Activated CD8-positive, alpha-beta memory T cell treated with anti-CD3 and anti-CD28 coated beads for 48 hours (primary cell): ENCODE measurements at places on chromosomes 5 and 9.

DNA sequence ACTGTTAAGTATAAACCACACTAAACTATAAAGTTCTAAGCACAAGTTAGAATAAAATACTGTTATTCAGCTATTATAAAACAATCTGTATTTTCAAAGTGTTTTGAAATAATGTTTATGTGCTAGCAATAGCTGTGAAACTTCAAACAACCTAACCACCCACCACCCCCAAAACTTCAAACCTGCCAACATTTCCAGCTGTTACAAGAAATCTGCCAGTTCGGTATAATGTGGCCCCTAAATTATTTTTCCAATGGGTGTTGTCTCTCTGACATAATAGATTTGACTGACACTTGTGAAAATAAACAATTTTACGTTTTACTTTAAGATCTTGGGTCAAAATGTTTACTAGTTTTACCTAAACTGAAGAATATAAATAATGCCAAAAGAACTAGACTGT, 24.7 kb downstream of the MAPKAP1 start:
- no peak for DNase-seq

DNA sequence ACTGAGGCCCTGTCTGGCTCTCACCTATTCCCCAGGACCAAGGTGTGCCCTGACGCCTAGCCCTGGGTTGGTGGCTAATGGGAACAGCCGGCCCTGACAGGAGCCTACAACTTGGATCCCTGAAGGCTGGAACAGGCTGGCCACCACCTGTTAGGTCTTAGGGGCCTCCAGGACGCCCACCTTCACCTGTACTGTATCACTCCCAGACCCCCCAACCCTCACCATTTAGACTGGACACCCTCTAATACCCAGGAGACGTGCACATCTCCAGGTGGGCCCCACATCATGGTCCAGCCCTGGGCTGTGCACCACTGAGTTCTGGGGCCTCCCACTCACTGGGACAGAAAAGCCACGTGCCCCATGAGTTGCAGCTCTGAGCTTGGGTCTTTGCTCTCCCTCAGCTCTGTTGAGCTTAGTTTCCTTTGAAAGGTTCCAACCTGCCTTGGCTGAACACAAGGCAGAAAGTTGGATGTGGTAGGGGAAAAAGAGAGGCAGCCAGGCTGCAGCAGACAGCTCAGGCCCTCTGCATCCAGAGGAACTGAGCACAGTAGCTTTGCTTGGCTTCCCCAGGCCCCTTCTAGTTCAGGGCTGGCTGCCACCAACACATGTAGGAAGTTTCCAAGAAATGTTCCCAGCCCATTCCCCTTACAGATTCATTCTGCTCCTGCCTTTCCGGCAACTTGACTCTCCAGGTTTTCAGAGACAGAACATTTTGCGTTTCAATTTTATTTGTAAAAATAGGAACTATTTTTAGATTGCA, 116.8 kb upstream of the TBC1D2 start:
- DNase-seq = no peak

DNA sequence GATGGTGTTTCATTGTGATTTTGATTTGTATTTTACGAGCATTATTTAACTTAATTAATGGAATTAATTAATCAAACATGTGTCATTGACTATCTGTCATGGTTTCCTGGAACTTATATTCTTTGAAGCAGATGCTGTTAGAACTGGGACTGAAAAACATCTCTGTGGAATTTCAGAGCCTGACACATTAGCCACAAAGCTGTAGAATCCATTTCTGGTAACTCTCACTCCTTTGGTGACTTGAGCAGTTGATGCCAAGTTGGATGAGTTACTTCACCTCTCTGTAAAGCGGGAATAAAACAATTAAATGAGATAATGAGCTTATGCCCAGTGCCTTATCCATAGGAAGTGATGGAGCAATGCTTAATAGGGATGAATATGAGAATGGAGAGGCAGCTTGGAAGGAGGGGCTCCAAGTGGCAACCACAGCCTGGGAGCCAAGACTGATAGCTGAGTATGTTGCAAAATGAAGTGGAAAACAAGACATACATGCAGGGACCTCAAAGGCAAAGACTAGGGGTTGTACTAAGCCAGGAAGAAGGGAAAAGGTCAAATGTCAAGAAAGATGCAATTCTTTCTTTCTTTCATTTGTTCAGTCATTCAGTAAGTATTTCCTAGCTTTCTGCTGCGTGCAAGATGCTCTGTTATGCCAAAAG, 23.1 kb upstream of the ADRA1B start:
- no peak for DNase-seq

DNA sequence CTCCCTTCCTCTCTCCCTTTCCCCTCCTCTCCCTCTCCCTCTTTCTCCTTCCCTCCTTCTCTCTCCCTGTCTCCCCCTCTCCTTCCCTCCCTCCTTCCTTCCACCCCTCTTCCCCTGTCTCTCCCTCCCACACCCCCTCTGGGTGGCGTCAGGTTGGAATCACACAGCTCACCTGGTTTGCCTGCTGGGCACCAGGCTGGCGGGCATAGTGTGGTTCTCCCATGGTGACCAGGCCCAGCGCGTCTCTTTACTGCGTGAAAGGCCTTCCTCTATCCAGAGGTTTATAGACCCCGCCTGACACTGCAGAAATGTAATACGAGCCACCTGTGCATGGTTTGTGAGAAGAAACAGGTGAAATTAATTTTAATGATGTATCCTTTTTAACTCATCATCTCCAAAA, 76.2 kb downstream of the MRPL36 start:
- no peak for DNase-seq
